ENCODE measurements at places on chromosomes 12 and 14.
A peak's percentile ranks its signal among the peaks of the same experiment; 100 is the strongest.

DNA sequence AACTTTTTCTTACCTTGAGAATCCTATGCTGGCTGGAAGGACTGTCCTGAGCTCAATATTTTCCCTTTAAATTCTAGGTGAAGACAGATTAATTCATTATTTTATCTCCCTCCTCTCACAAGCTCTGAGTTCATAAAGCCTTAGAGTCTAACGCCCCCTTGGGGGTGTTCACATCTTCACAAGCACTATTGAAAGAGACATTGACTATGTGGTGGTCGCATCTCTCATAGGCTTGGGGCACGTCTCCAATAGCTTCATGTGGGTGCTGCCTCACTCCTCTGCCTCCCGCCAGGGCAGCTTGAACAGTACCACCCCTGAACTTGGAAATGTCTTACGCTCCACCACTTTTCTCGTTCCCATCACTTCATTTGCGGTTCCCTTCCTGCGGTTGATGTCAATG is 106.2 kb downstream of the UNC79 start:
- DNase-seq, result no peak

- DNase-seq, result no peak
Observed at GRCh38 chr14:104795781-104796686, 486 bp upstream of the AKT1 start.

DNA sequence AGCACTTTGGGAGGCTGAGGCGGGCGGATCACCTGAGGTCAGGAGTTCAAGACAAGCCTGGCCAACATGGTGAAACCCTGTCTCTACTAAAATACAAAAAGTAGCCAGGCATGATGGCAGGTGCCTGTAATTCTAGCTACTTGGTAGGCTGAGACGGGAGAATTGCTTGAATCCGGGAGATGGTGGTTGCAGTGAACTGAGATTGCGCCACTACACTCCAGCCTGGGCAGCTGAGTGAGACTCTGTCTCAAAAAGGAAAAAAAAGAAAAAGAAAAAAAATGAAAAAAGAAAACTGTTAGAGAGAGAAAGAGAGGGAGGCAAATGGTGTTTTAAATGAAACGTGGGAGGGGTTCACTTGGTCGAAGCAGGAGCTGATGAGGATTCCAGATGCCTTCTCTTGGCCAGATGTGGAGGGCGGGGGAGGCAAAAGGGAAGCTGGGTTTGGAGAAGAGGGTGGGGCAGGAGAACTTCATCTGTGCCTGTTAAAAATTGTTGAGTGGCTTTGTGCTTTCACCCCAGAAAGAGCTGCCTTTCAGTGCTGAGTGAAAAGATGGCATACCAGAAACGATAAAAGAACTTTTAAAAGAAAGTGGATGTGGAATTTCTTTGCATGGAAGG is 1.1 kb downstream of the EMP1 start:
- no peak for DNase-seq

- DNase-seq, result no peak
Observed at GRCh38 chr12:31944299-31944698, 14.9 kb upstream of the RESF1 start.

GRCh38 chr12:115871714-115872113 is 405.8 kb downstream of the MED13L start:
- DNase-seq, result peak; percentile 26

- no peak for DNase-seq
Observed at GRCh38 chr14:65780566-65780965, 368.0 kb downstream of the FUT8 start.

- DNase-seq, result no peak
Observed at GRCh38 chr12:104676636-104677035, 219.9 kb downstream of the CHST11 start.

DNA sequence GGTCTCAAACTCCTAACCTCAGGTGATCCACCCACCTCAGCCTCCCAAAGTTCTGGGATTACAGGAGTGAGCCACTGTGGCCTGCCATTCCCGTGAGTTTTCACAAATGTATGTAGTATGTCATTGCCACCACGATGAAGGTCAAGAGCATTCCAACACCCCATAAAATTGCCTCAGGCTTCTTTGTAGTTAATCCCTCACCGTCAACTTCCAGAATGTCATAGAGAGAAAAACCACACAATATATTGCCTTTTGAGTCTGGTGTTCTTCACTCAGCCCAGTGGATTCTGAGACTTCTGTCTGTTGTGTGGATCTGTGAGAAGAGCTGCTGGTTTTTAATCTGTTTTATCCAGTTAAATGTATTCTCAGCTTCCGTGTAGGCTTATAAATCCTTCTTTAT is 12.6 kb upstream of the CFAP251 start:
- no peak for DNase-seq

DNA sequence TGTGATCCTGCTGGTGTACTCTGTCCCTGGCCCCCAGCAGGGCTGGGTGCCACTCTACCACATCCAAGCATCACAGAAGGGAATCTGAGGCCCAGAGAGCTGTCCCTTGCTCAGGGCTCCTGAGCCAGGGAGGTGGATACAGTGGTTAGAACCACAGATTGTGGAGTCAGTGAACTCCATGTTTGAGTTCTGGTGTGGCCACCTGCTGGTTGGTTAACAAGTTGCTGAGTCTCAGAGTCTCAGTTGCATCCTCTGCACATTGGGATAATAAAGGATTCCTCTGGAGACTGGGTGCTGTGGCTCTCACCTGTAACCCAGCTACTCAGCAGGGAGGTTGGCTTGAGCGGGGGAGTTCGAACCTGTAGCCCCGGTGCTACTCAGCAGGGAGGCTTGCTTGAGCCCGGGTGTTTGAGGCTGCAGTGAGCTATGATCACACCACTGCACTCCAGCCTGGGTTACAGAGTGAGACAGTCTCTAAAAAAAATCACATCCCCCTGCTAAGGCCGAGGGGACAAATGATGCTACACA is 39.4 kb downstream of the MVK start:
- DNase-seq, result no peak

GRCh38 chr12:117919479-117919878 is 49.3 kb downstream of the KSR2 start:
- DNase-seq, result no peak

GRCh38 chr14:64069634-64070359 is 217.0 kb downstream of the SYNE2 start:
- no peak for DNase-seq

GRCh38 chr12:89383235-89384049 is 31.1 kb upstream of the DUSP6 start:
- no peak for DNase-seq

- DNase-seq, result no peak
Observed at GRCh38 chr12:25480145-25480544, 72.9 kb downstream of the LMNTD1 start.

GRCh38 chr12:112539221-112539620 is 120.5 kb downstream of the PTPN11 start:
- DNase-seq, result no peak

GRCh38 chr12:52086366-52086765 is 6.9 kb downstream of the SMIM41 start:
- no peak for DNase-seq

- no peak for DNase-seq
Observed at GRCh38 chr12:89669197-89669596, 39.4 kb downstream of the ATP2B1 start.

- DNase-seq, result no peak
Observed at GRCh38 chr12:32483499-32483898, 84.1 kb downstream of the FGD4 start.

DNA sequence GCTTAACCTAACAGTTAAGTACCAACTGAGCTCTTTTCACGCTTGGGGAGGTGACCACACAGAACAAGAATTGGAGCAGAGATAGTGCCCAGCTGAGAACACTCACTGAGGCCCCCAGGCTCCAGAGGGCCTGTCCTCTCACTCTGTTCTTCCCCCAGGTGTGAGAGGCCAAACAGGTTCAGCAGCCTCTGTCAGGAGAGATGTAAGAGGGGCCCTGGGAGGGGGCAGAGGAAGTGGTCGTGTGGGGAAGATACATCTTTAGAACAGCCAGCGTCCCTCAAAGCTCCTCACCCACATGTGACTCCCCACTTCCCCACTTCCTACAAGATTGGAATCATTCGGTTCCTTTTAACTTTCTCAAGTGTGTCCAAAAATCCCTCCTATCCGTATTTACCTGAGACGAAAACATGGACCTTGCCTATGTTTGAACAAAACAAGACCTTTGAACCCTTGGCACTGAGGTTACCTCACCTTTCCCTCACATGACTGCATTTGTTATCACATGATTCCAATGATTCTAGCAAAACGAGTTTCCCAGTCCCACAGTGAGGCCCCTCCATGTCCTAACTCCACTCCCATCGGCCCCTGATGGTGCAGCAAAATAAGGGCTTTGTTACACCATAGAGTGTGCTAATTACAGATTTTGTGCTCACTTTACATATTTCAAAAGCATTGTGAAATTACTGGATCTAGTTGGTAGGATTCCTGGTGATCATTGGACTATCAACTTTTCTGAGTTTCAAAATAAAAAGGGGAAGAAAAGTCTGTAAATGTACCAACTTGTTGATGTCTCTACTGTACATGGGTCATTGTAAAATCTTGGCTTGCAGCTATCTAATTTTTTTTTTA is 40.0 kb upstream of the PAPOLA start:
- DNase-seq, result no peak

- no peak for DNase-seq
Observed at GRCh38 chr14:89700801-89701200, 253.7 kb downstream of the EFCAB11 start.

DNA sequence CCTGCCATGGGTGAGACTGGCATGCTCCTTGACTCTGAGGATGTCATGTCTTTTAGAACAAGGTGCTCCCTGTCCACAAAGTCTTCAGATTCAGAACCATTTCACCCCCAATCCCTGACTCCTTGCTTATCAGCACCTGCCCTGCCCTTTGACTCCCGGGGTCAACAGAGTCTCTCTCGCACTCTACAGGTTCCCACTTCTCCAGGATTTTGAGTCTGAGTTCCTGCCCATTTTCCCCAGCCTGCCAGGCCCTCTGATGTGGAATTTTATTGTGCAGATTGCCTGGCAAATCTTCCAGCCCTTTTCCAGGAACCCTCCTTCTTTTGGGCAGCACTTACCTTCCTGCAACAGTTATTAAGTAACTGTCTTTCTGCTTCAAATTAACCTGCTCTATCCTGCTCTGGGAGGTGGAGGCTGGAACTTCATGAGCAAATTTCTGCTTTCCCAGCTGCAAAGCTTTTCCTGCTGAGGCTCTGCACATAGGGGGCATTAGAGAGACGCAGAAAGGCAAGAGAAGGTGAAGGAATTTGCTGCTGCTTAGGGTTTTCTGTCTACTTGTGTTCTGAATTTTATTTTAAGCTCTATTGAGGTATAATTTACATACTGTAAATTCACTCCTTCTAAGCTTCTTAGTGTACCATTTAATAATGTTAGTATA is 259.1 kb downstream of the PCNX1 start:
- no peak for DNase-seq

GRCh38 chr14:64947710-64948611 is 5.4 kb upstream of the GPX2 start:
- DNase-seq, result no peak

- no peak for DNase-seq
Observed at GRCh38 chr12:40874868-40875267, 182.6 kb downstream of the CNTN1 start.

- DNase-seq, result no peak
Observed at GRCh38 chr14:104659764-104660523, 29.5 kb upstream of the INF2 start.

GRCh38 chr12:103928682-103929045 is 1.5 kb upstream of the HSP90B1 start:
- no peak for DNase-seq

- no peak for DNase-seq
Observed at GRCh38 chr14:89899917-89900663, 54.4 kb downstream of the EFCAB11 start.

DNA sequence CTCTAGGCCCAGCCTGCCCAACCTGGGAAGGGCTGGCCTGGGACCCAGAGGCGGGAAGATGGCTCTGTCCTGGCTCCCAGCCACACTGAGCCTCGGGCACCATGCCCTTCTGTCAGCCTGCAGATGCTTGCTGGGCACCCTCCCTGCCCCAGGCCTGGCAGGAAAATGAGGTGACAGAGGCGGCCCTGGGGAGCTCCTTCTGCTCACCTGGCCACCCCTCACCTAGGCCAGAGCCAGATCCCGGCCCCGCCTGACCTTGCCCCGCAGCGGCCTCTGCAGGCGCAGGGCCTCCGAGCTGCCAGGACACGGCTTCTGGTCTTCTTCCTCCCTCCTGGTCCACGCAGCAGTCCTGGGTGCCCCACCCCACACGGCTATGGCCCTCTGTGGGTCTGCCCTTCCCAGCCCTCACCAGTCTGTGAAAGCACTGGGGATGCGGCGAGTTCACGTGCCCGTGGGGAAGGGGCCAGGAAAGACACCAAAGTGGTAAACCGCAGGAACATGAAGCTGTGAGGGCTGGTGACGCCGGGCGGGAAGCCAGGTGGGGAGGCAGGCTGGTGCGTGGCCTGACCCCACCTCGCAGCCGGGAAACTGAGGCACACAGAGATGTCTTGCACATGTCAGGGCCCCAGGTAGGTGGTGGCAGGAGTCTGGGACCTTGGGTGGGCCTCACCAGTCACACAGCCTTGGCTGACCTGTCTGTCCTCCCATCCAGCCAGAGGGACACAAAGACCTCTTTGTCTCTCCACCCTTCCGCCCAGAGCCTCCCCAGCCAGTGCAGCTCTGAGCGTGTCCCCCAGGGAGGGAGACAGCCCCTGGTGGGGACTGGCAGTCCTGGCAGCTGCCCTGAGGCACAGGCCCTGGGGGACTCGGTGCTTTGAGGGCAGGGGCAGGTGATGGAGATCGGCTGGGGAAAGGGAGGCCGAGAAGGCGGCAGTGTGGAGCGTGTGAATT is 12.8 kb downstream of the BAG5 start:
- no peak for DNase-seq

GRCh38 chr14:98819867-98820206 is 452.2 kb downstream of the BCL11B start:
- DNase-seq, result no peak

DNA sequence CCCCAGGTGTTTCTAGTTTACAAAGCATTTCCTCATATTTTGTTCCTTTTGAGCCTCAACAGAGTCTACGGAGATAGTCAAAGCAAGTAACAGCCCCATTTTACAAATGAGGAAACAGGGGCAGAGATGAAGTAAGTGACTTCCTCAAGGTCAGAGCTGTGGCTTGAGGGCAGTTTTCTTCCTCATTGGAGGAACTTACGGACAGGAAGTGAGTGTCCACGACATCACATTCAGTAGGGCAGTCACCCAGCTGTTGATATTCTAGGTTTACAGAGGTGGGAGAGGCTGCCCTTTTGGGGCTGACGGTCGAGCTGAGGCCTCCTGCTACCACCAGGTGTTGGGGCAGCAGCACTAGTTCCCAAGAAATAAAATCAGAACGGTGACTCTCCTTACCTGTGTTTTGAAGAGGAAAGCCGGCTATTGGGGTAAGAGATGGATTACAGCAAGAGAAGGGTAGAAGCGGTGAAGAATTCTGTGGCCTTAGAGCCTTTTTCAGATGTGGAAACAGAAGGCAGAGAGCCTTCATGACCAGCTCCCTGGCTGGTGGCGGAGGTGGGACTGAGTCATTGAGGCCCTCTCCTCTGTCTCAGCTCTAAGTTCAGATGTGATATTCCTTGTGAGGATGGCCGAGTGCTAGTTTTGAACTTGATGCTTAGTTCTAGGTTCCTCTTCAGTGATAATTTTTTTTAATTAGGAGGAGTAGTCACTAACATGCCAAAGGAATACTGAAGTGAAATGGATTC is 41.7 kb downstream of the SUSD6 start:
- no peak for DNase-seq

- DNase-seq, result no peak
Observed at GRCh38 chr14:63692310-63693020, 35.4 kb downstream of the SGPP1 start.

Measured in neural crest cell (in vitro differentiated cells).